ENCODE measurements at places on chromosomes 4 and X.

GRCh38 chrX:19156186-19156585 lies 33.9 kb upstream of the ADGRG2 start:
- DNase-seq, result no peak

DNA sequence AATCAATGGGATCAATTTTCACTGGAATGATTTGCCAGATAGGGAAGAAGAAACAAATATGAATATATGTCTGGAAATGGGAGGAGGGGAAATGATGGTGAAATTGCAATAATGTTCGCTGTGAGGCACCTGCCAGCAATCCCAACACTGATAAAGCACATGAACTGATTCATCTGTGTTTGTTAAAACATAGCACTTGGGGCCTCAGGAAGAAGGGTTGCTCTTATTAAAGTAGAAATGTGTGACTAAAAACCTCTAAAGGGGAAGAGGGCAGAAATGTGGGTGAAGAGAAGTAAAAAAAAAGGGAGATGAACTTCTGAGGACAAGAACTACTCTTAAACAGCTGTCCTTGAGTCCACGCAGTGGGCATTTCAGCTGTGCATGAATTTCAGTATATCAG lies 101.4 kb downstream of the C4orf51 start:
- DNase-seq, result no peak

DNA sequence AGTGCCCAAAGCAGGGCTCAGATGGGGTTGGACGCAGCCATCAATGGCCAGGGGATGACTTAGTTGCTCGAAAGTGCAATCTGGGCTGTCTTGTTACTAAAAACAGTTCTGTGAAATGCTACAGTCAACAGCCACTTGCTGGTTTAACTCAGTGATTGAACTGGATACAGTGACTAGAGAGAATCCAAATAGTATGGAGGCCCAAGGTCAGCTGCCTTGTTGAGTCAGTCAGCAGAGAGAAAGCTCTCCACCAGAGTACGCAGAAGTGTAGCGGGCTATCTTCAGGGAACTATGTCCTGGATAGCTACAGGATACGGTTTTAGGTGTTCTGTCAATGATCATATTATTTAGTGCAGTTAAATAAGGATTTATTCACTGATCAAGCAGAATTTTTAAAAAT lies 68.4 kb downstream of the TRAPPC11 start:
- no peak for DNase-seq

- DNase-seq, result no peak
These were observed 28.0 kb downstream of the APELA start for GRCh38 chr4:164904941-164905340.

GRCh38 chrX:153460826-153461225 lies 9.6 kb downstream of the HAUS7 start:
- DNase-seq, result peak; percentile 40

Data from stimulated activated CD8-positive, alpha-beta memory T cell treated with anti-CD3 and anti-CD28 coated beads, Interleukin-2, amount 100 ng/mL, for 48 hours (primary cell).